H1 (cell line): ENCODE measurements at places on chromosomes 2 and 18.

DNA sequence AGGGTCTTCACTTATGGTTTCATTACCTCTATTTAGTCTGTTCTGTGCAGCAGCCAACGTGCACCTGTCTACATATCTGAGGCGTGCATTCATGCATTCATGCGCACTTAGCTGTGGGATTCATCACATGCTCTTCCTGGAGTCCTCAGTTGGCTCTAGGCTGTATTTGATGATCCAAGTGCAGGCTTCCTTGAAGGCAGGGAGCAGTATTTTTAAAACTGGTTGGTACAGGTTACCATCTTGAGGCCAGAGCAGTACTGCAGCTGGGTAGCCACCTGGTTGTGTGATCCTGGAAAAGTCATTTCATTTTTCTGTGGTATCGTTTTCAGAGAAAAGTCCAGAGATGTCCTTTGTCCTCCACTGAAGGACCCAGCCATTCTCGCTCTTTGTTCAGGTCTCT is 109.8 kb downstream of the EN1 start:
- H3K4me1 ChIP-seq = peaks cover 7% of the 10 kb centered on the region; the same call in 1 of the 2 replicates
- no peaks in the 10 kb centered on the region for H3K27me3 ChIP-seq
- DNase-seq = no peak
- no peak overlapping the region for H3K27ac ChIP-seq
- no peak overlapping the region for H3K4me3 ChIP-seq
- no peaks in the 10 kb centered on the region for H3K36me3 ChIP-seq

- H3K4me1 ChIP-seq = peaks cover 14% of the 10 kb centered on the region
- H3K36me3 ChIP-seq = no peaks in the 10 kb centered on the region
- peaks cover 17% of the 10 kb centered on the region for H3K27me3 ChIP-seq
- no peak for DNase-seq
These were observed 5.5 kb downstream of the TNFRSF11A start for GRCh38 chr18:62330650-62331049.

- no peaks in the 10 kb centered on the region for H3K4me1 ChIP-seq
- no peak overlapping the region for H3K4me3 ChIP-seq
- DNase-seq = no peak
- no peaks in the 10 kb centered on the region for H3K36me3 ChIP-seq
These were observed 108.2 kb upstream of the MYCN start for GRCh38 chr2:15832030-15832709.

DNA sequence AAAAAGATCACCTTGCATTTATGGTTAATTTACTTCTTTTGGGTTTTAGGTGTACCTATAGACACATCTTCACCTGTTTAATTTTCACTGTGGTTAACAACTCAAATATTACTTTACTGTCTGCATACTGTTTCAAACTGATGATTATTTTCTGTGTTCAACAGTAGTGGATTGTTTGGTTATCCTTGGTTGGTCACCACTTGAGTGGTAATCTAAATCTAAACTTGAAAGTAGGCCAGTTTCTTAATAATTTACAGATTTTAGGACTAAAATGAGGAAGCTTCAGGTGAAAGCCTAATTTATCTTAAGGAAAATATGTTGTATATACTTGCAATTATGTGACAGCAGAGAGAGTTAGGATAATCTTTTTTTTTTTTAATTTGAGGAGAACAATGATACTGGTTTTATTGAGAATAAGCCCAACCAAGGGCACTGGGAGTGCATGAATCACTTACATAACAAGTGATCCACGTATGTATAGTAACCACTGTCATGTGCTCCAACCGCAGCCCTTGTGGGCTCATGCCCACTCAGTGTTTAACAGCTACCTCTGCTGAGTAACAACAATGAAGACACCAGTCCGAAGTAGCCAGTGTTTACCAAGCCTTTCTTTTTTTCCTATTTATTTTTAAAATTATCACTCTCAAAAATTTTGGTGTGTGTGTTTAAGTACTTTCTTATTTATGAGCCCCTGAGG is 31.0 kb upstream of the WDSUB1 start:
- H3K27ac ChIP-seq = no peak overlapping the region
- no peak overlapping the region for H3K4me3 ChIP-seq
- no peak for DNase-seq
- H3K27me3 ChIP-seq = no peaks in the 10 kb centered on the region

DNA sequence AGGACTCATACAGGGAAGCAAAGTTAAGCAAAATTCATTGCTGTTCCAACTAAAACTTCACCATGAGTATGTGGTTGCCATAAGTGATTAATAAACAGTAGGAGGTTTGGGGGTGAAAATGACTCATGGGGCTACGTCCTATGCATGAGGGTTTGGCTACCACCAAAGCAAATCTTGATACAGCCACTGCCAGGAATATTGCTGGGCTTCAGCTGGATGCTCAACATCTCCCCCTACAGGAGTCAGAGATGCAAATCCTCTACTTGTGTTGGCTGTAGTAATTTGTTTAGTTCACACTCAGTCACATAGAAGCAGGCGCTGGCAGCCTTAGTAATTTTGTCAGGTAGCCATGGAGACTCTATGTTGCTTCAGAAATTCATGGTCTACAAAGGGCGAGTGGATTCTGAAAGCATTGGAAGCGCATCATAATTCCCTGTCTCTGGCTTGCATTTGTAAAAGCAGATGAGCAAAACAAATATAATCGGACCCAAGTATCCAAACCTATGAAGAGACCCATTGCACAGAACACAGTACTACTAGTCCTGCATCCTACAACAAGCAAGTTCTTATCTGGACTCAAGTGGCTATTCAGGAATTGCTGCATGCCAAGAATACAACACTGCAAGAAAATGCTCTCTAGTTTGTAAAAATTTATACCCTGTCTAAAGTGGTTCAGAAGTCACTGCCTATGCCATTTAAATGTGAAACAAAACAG is 76.0 kb downstream of the CD28 start:
- peak; percentile 58 for DNase-seq
- H3K4me3 ChIP-seq = no peak overlapping the region
- H3K36me3 ChIP-seq = no peaks in the 10 kb centered on the region
- no peak overlapping the region for H3K27ac ChIP-seq

GRCh38 chr2:128394007-128394730 is 75.5 kb upstream of the HS6ST1 start:
- no peaks in the 10 kb centered on the region for H3K27me3 ChIP-seq
- no peaks in the 10 kb centered on the region for H3K4me1 ChIP-seq
- no peak for DNase-seq
- no peak overlapping the region for H3K4me3 ChIP-seq
- no peak overlapping the region for H3K27ac ChIP-seq
- no peaks in the 10 kb centered on the region for H3K36me3 ChIP-seq

GRCh38 chr2:127220768-127221527 is 849 bp upstream of the CYP27C1 start:
- DNase-seq = peak; percentile 67
- H3K36me3 ChIP-seq = no peaks in the 10 kb centered on the region
- H3K27ac ChIP-seq = peak overlapping the region; percentile 44; the same call in 1 of the 2 replicates
- peak overlapping the region; percentile 53 for H3K4me3 ChIP-seq
